ENCODE measurements at places on chromosomes 12 and 14. TPM values are rescaled to one million over a fixed set of nuclear protein-coding genes. Genes with fewer than 3 reads are reported as not detected.

DNA sequence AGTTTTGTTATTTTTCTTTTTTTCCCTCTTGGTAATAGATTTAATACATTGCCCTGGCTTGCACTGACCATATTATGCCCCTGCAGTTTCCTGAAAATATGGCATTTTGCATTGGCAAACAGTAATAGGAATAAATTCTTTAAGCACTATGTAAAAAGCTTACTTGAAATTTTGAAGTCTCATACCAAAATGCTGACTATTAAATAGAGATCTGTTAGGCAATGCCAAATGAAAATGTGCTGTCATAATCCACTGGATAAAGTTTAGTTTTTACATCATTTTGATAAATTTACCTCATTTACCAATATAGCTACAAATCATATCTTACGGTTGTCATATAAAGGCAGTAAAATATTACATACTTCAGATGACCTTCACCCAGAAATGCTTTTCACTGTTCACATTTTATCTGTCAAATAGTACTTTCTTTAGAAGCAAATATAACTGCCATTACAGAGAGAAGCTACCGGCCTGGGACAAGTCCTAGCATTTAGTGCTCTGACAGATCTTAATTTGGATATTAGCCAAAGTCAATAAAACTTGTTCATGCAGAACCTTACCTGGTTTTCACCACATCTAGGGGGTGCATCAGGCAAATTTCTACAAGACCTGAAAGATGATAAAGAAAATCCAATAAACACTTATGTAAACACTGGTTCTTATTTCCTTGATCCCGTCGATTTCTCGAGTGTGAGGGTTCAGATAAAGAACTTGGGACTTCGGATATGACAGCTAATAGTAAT, 212.9 kb downstream of the PAX9 start:
- H3K27me3 ChIP-seq, result no peaks in the 10 kb centered on the region
- no peaks in the 10 kb centered on the region for H3K36me3 ChIP-seq
- no peak overlapping the region for H3K4me3 ChIP-seq
- H3K27ac ChIP-seq, result no peak overlapping the region
- no peaks in the 10 kb centered on the region for H3K4me1 ChIP-seq

DNA sequence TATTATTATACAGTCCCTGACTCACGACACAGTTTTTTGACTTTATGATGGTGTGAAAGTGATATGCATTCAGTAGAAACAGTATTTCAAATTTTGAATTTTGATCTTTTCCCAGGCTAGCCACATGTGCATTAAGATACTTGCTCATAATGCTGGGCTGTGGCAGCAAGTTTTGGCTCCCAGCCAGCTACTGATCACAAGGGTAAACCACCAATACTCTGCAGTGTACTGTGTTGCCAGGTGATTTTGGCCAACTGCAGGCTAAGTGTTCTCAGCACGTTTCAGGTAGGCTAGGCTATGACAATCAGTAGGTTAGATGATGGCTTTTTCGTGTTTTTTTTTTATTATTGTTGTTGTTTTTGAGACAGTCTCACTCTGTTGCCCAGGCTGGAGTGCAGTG, 69.4 kb upstream of the ACTN1 start:
- no peaks in the 10 kb centered on the region for H3K27me3 ChIP-seq
- H3K4me3 ChIP-seq, result no peak overlapping the region
- H3K4me1 ChIP-seq, result peaks cover 90% of the 10 kb centered on the region
- H3K36me3 ChIP-seq, result peaks cover 4% of the 10 kb centered on the region
- no peak for DNase-seq
- H3K27ac ChIP-seq, result peak overlapping the region; percentile 83

DNA sequence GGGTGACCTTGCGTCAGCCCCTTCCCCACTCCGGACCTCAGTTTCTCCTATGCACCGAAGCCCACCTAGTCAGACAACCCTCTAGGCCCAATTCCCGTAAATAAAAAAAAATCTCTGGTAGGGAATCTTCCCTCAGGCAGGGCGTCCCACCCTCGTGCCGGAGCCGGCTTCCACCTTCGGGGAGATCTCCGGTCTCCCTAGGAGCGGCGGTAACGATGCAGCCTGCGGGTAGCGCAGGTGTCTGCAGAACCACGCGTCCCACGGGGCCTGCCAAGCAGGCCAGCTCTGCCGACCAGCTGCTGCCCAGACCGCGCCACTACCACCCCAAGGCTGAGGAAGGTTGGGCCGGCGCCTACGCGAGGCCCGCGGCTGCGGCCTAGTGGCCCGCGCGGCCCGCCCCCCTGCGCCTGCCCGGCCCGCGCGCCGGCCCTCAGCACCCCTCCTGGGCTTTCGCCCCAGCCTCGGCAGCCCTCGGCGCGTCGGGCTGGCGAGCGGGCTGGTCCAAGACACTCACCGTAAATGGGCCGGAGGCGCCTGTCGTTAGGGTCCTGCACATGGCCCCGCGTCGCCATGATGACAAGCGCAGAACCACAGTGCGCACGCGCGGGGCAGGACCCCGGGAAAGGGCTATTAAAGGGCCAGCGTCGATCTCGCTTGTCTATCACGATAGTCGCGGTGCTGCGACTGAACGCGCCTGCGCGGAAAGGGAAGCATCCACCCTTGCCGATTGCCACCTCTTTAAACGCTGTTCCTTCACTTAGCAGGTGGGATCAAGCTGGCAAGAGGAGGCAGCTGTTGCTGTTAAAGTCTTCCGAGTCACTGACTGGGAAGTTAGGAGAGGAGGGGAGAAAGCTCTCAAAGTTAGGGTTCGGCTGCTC, at the start of gene NAA25:
TSS of gene NAA25 (minus strand) at position 582 of the 878 bp plus-strand sequence. CDS start at position 572, 10 bp downstream.
- H3K4me1 ChIP-seq, result peaks cover 54% of the 10 kb centered on the region
- peaks cover 10% of the 10 kb centered on the region for H3K36me3 ChIP-seq
- H3K4me3 ChIP-seq, result peak within 1 kb of the TSS; percentile 90
- peak; percentile 97 for DNase-seq
- H3K27me3 ChIP-seq, result no peaks in the 10 kb centered on the region
- H3K27ac ChIP-seq, result peak within 1 kb of the TSS; percentile 95

DNA sequence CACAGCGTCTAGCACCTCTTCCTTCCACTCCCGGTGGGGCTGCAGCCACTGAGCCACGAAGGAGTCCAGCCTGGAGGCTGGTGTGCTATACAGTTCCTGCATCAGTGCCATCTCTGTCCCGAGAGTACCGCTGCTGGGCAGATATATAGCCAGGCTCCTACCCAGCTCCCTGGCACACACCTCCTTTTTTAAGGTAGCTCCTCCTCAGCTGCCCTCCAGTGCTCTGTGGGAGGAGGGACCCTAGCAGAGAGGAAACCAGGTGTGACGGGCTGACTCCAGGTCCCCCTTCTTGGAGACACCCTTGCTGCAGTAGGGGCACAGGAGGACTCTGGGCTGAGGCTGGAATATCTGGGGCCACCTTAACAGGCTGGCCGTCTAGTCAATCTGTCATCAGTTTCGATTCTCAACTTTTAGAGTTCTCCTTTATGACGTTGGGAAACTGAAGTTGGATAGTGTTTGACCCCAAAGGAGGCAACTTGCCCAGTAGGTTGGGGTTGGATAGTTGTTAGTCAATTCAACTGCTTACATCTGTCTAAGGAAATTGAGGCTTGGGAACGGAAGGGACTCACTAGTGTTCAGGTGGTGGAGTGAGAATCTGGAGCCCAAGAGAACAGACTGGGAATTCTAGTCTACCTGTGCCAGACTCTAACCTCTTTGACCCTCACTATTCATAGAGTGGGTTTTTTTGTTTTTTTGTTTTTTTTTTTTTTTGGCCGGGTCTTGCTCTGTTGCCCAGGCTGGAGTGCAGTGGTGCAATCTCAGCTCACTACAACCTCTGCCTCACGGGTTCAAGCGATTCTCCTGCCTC, at the start of gene OASL:
TSS of gene OASL (minus strand) at position 386 of the 808 bp plus-strand sequence. CDS start at position 111, 275 bp downstream.
- H3K36me3 ChIP-seq, result no peaks in the 10 kb centered on the region
- no peaks in the 10 kb centered on the region for H3K4me1 ChIP-seq
- no peak for DNase-seq
- H3K27me3 ChIP-seq, result no peaks in the 10 kb centered on the region
- no peak within 1 kb of the TSS for H3K27ac ChIP-seq
- H3K4me3 ChIP-seq, result peak within 1 kb of the TSS; percentile 47

GRCh38 chr12:28884904-28885679, 264.0 kb upstream of the FAR2 start:
- no peaks in the 10 kb centered on the region for H3K4me1 ChIP-seq
- no peak overlapping the region for H3K4me3 ChIP-seq
- H3K36me3 ChIP-seq, result no peaks in the 10 kb centered on the region
- H3K27me3 ChIP-seq, result no peaks in the 10 kb centered on the region
- H3K27ac ChIP-seq, result no peak overlapping the region

- H3K4me3 ChIP-seq, result no peak overlapping the region
- no peaks in the 10 kb centered on the region for H3K36me3 ChIP-seq
- no peaks in the 10 kb centered on the region for H3K4me1 ChIP-seq
These were observed 514.6 kb downstream of the FUT8 start for GRCh38 chr14:65926935-65927700.

DNA sequence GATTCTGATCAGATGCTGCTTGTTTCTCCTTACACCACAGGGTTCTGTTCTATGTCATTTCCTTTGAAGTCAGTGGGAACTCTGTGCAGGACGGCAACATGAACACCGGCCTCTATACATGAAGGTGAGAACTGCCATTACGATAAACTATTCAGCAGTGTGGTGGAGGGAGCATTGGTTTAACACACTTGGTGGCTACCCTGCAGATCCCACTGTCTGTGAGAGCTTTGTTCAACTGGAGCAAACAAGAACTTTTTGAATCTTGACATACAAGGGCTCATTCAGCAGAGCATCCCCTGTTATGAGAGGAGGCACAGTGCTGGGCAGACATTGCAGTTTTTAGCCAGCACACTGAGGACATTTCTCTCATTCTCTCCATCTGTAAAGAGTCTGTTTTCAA, 10.7 kb upstream of the FRS2 start:
- H3K27ac ChIP-seq, result no peak overlapping the region
- H3K4me3 ChIP-seq, result no peak overlapping the region
- DNase-seq, result no peak
- no peaks in the 10 kb centered on the region for H3K36me3 ChIP-seq
- no peaks in the 10 kb centered on the region for H3K4me1 ChIP-seq

- DNase-seq, result no peak
- no peaks in the 10 kb centered on the region for H3K4me1 ChIP-seq
- H3K27me3 ChIP-seq, result no peaks in the 10 kb centered on the region
- no peak overlapping the region for H3K4me3 ChIP-seq
- no peaks in the 10 kb centered on the region for H3K36me3 ChIP-seq
These were observed 40.0 kb upstream of the ST8SIA1 start for GRCh38 chr12:22374508-22374907.

- no peaks in the 10 kb centered on the region for H3K36me3 ChIP-seq
- peak overlapping the region; percentile 22 for H3K4me3 ChIP-seq
- no peak for DNase-seq
- H3K27me3 ChIP-seq, result no peaks in the 10 kb centered on the region
- H3K4me1 ChIP-seq, result peaks cover 50% of the 10 kb centered on the region
These were observed 7.4 kb downstream of the UBE2N start for GRCh38 chr12:93434256-93434865.

DNA sequence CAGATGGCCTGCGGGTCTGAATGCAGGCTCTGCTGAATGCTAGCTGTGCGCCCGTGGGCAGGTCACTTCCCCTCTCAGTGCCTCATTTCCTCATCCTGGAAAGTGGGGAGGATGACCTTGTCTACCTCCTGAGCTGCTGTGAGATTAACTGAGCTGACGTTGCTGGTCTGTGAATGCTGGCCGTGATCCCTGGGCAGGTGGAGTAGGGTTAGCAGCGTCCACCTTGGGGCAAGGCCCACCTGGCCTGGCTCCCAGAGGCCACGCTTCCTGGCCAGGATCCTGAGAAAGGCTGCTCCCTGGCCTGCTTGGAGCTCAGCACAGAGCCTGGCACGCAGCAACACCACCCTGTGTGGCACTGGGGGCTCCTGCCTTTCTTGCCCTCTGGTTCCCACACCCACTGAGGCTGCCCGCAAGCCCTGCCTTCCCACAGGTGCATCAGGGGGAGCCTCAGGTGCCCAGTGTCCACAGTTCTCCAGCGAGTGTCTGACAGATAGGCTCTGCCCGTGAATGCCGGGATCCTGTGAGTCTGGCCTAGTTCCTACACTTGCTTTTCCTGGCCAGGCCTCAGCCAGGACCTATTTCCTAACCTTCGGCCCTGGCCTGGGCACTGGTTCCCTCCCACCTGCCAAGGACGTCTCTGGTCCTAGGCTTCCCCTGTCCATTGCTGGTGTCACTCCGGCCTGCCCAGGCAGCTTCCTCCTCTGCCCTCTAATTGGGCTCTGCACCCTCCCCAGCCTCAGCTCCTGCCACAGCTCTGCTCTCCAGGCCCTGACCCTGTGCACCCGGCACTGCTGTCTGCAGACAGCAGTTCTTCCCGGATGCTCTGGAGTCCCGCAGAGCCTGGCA, 37.2 kb upstream of the TDRD9 start:
- no peaks in the 10 kb centered on the region for H3K27me3 ChIP-seq
- H3K4me3 ChIP-seq, result no peak overlapping the region
- DNase-seq, result no peak

DNA sequence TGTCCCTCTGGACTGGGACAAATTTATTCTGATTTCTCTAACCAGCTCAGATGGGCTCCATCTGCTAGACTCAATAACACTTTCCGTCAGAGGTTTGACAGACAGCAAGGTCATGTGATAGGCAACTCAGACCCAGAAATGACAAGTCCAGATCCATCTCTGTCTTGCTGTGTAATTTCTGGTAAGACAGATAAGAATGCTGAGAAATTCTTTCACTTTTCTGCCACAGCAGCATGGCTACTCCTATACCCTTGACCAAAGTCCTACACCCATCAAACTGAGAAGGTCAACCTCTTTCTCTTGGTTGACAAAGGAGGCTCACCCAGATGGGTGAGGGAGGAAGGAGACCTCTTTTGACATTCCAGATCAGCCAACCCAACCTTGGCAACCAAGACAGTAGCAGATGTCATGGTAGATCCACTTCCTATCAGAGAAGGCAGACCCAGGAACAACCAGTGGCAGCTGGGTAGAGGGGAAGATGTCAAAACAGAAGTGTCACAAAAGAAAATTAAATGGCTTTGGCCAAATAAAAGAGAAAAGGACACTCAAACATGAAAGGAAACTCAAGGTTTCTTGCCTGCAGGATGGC, 36.9 kb upstream of the PRKAB1 start:
- DNase-seq, result no peak
- H3K27me3 ChIP-seq, result no peaks in the 10 kb centered on the region
- no peaks in the 10 kb centered on the region for H3K36me3 ChIP-seq
- H3K4me3 ChIP-seq, result no peak overlapping the region
- no peaks in the 10 kb centered on the region for H3K4me1 ChIP-seq

The ANG gene
- 22.0 TPM for total RNA-seq

The IL31 gene
- not detected for total RNA-seq

The TRAF3 gene
- total RNA-seq, result 18.8 TPM

The P2RX2 gene
- total RNA-seq, result 1.7 TPM

The CDCA3 gene
- 1.2 TPM for total RNA-seq

The TAS2R42 gene
- total RNA-seq, result not detected

The PPP1R1A gene
- 3.6 TPM for total RNA-seq
